Fibroblast of the aortic adventitia (primary cell): ENCODE measurements at places on chromosomes 12 and 14.
A peak's percentile ranks its signal among the peaks of the same experiment; 100 is the strongest.

DNA sequence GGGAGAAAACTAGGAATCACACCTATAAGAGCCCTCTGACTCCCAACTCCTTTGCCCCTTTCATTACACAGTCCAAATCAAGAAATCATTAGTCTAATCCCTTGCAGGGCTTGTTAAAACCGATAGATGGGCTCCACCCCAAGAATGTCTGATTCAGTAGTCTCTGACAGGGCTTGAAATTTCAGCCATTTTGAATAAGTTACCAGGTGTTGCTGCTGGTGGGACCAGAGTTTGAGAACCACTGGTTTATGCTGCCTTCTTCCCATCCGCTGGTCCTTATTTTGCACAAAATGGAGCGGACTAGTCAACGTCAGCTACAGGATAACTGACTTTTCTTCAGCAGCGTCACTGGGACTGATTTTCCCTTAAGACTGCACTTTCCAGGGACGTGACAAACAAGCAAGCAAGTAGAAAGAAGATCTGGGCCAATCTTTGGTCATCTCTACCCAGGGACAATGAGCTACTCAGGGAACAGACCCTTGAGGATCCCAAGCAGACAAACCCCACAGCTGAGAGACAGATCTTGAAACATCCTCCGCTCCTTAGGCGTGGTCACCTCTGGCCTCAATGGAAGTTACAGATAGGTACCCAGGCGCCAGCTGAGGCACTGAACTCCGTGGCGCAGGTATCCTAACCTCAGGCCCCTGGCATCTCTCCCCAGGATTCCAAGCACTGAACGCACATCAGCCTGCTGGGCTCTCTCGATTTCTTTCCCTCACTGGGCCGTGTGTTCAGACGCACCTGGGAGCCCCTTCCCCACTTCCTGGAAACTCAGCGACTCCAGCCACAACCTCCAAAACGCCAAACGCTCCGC lies 900 bp downstream of the KCTD10 start:
- peak; percentile 38 for DNase-seq

DNA sequence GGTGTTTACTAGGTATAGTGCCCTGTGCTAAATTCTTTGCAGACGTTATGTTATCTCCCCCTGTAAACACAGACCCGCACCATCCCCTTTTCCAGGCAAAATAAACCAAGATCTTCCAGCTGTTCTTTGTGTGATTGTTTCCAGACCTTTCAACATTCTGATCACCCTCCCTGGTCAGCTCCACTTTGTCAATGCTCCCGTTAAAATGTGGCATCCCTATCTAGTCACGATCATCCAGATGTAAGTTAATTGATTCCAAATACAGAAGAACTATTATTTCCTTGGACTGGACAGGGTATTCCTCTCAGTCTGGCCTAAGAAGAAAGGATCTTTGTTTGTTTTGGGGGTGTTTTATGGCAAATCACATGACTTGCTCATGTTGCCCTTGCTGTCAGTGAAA lies 127.6 kb upstream of the ARID2 start:
- no peak for DNase-seq

DNA sequence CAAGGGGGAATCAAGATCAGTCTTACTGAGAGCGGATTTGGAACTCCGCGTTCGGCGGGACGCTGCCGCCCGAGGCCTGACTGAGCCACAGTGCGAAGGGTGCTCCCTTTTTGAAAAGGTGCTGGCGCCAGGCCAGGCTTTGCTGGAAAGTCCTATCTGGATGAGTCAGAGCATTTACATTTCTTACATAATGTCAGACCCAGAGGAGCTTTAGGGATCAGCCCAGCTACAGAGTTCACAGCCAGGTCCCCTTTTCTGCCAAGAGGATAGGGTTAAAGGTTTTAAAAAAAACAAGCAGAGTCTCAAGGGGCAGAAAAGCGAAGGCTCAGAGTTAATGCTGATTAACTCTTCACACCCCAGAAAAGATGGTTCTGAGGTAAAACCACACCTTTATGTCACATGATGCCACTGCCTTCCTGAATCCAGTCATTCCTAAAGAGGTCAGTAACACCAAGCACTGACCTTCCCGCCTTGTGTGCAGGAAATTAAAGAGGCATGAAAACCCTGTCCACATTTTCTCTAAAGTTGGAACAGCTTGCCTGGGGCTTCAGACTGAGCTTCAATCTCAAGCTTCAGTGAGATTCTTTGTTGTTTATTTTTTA lies 11.7 kb upstream of the FBXL14 start:
- DNase-seq, result peak; percentile 96

DNA sequence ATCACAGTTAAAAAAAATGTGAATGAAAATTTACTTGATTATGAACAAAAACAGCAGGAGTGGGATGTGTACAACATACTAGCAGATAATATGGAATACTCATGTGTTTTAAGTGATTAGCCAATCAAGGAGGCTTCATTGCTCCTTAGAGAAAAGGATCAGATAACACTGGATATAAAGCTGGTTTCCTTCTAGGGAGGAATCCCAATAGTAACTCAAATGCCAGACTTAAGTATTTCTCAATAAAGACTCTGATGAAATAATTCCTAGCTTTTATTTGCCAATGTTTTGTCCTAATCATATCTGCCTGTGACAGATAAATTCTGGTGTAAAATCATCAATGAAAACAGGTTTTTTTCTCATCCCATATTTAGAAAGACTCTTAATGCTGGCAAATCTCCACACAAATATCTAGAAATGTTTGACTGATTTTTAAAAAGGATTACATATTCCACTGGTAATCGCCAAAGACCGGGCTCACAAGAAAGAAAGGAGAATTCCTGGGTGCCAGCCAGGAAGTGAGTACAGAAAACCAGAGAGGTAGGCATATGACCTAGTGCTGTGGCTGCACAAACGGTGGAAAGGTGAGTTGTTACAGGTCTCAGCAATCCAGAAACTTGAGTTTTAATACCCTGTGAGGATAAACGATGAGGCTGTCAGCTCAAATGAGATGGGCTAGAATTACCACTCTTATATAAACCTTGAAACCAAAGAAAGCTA lies 108.6 kb upstream of the TTC7B start:
- DNase-seq, result peak; percentile 67

DNA sequence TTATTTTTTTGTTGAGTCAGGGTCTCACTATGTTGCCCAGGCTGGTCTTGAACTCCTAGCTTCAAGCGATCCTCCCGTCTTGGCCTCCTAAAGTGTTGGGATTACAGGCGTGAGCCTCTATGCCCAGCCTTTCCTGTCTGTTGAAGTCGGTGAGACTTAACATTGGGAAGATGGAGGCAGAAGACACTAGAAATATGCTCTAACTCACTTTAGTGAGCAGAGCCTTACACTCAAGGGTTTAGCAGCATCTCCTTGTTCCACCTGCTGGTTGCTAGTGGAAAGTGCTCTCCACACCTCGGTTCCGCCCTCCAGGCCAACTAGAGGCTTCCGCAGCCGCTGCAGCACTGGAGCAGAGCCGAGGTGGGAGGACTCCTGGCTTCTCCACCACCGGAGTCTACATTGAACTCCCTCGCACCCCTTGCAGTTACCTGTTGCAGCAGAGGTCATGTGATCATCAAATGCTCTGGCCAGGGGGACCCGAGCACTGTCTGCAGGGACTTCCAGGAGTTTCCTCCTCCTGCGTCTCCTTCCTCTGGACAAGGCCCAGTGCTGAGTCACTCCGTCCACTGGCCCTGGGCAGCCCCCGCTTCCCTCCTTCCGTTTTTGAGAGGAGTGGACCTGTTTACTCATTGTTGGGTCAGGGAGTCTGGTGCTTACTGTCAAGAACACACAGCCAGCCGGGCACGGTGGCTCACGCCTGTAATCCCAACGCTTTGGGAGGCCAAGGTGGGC lies 9.4 kb upstream of the HVCN1 start:
- DNase-seq, result peak; percentile 84
